ENCODE measurements at places on chromosomes 2 and 18. TPM values are rescaled to one million over a fixed set of nuclear protein-coding genes. Genes with fewer than 3 reads are reported as not detected.

DNA sequence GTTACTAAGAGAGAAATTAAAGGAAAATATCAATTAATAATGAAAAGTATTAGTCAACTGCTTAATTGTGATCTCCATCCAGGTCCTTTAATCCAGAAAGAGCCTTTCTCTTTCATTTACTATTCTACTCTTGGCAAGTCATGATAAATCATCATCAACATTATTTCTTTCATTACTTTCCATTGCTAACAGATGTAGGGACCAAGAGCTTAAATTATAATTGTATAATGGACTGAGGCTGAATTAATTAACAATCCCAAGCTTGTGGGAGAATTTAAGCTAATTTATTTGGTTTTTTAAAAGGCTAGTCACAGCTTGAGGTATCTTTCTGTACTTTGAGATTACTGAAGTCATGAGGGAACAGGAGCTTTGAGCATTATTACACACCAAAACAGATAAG lies 223.9 kb downstream of the ERBB4 start:
- DNase-seq, result no peak

Gene PLGLB1
- total RNA-seq, result 1.4 TPM

GRCh38 chr2:2182551-2183071 lies 148.5 kb downstream of the MYT1L start:
- DNase-seq, result no peak

Gene SERPINB12
- total RNA-seq, result not detected

GRCh38 chr2:121360566-121361300 lies 75.7 kb upstream of the TFCP2L1 start:
- no peak for DNase-seq

- DNase-seq, result no peak
These were observed 11.2 kb downstream of the ARHGEF4 start for GRCh38 chr2:130847776-130848525.

- no peak for DNase-seq
These were observed 56.9 kb downstream of the LPIN2 start for GRCh38 chr18:2956056-2956455.

DNA sequence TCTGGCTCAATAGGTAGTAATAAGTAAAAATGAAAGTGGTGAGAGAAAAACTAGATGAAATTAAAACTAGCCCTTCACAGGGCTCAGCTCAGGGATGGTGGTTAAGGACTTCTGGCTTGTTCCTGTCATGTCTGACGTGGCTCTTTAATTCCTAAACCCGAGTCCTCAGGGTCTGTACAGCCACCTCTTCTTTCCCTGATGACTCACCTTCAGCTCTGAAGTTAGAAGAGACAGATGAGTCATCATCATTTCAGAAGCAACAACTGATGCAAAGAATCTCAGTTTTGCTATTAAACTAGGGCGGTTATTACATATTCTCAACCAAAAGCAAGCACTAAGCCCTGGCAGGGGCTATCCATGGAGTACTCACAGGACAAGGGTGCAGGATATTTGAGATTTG lies 24.0 kb upstream of the ITGB6 start:
- no peak for DNase-seq

Gene LDLRAD4
- total RNA-seq, result 74.8 TPM

- no peak for DNase-seq
These were observed at the start of gene CASP8 for GRCh38 chr2:201260302-201260800. CASP8 (plus strand) TSS chr2:201260536; CDS start chr2:201266487, 5,951 bp downstream.

Gene LRP1B
- 0.46 TPM for total RNA-seq

GRCh38 chr18:6672821-6673308 lies 56.7 kb upstream of the ARHGAP28 start:
- DNase-seq, result no peak

GRCh38 chr2:239229545-239230279 lies 171.1 kb downstream of the HDAC4 start:
- DNase-seq, result no peak

DNA sequence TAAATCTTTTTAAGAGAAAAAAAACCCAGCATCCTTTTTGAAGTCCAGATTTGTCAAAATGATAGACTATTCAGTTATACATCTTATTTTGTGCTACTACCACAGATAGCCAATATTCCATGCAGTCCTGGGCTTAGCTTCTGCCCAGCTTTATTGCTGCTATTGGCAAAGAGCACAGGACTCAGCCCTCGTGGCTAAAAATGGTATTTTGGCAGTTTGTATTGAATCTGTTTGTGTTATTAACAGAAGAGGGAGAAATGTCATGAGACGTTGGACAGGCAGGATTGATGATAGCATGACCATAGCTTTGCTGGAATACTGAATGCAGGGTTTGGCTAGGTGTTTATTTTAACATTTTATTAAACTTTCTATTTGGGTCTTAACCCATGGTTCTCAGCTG lies 19.4 kb downstream of the ELAC1 start:
- no peak for DNase-seq

- DNase-seq, result no peak
These were observed 122.1 kb downstream of the PKP4 start for GRCh38 chr2:158578703-158579330.

DNA sequence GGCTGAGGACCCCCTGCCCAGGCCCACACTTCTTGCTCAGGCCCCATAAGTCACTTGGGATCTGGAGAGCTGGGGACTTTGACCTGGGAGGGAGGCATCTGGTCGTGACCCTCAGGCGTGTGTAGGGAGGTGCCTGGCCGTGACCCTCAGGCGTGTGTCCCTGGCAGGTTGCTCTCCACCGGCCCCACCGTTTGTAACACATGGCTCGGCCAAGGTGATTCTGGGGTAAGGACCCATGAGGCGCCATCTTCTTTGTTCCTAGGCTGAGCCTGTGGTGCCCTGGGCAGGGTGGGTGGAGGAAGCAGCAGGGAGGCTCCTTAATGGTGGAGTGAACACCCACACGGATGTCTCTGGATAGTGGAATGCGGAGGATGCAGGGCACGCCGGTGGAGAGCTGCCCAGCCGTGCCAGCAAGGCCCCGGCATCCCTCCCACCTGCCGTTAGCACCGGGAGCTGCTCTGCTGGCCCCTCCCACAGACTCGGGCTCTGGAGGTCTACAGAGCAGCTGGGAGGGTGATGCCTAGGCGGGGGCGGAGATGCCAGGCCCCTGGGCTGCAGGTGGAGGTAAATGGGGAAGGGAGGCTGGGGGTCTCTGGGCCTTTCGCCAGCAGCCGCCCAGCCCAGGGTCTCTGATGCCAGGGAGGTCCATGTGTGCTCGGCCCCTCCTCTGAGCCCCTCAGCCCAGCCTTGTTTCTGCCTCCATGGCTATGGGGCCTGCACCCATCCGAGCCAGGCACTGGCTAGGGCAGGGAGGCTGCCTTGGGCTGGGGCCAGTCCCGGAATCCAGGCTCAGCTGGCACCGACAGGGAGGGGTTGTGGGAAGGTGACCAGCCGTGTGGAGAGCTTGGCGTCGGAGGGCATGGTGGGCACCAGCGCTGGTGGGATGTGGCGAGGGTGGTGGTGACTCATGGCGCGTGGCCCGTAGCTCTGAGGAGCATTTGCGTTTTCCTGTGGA lies 1.1 kb upstream of the GAL3ST2 start:
- no peak for DNase-seq

DNA sequence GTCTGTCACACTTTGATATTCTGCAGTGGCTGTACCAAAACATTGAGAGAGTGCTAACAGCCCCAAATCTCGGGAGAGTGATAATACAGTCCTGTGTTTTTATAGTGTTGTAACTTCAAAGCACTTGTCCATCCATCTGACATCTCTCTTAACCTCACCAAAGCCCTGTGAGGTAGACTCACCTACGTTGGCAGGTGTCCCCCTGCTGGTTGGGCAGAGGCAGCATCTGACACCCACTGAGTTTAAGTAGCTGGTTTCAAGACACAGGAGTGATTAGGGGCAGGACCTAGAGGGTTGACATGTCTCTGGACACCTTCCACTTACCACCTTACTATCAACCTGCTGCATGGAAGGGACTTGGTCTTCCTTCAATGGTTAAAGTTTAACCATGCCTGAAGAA lies 22.9 kb downstream of the COLEC12 start:
- DNase-seq, result no peak

DNA sequence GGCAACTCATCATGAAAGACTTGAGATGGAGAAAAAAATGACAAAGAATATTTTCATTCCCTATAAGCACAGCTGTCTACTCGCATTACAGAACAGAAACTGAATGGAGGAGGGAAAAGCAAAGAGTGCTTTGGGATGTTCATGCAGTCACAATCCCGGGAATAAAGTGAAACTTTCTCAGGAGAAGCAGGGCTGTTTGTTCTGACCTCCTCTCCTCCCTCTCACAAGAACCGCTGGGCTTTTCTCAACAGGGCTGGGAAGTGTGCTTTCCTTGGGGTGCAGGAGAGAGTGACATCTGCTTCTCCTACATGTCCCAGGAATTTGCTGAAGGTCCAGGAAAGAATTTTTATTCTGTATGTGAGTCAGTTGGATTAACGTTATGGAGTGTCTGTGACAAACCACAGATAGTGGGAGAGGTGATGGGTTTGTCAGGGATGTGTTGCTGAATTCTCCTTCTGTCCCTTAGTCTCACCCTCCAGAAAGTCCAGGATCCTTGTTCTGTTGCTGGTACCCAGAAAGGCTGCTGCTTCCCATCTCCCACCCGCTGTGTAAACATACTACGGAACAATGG lies 125.6 kb downstream of the HRH4 start:
- DNase-seq, result no peak

- no peak for DNase-seq
These were observed 856.3 kb downstream of the SUCLG1 start for GRCh38 chr2:83602753-83603152.

GRCh38 chr18:52933356-52933755 lies 593.4 kb downstream of the DCC start:
- no peak for DNase-seq

Gene ZNF892
- total RNA-seq, result 4.1 TPM

DNA sequence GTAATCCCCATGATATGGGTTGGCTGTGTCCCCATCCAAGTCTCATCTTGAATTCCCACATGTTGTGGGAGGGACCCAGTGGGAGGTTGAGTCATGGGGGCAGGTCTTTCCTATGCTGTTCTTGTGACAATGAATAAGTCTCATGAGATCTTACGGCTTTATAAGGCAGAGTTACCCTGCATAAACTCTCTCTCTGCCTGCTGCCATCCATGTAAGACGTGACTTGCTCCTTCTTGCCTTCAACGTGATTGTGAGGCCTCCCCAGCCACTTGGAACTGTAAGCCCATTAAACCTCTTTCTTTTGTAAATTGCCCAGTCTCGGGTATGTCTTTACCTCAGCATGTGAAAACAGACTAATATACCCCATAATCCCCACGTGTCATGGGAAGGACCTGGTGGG lies 61.9 kb upstream of the LDAH start:
- DNase-seq, result no peak

DNA sequence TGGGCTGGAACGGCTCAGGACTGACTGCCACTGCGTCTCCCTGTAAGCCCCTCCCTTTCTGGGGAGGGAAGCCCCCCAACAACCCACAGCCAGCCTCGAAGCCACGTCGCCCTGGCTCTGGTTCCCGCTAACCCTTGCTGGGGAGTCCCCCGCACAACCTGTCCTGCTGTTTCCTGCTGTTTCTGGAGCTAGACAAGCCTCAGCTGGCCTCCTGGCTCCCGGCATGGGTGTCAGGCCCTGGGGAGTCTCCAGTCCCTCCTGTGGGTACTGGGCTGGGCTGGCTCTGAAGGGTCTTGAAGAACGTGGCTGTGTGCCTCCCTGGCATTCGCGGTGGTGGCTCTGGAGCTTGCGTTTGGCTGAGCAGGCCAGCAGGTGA lies 20.9 kb downstream of the NFATC1 start:
- DNase-seq, result no peak

Gene HMSD
- not detected for total RNA-seq

GRCh38 chr2:2127467-2127866 lies 203.6 kb downstream of the MYT1L start:
- no peak for DNase-seq

- no peak for DNase-seq
These were observed 23.0 kb downstream of the SCN1A start for GRCh38 chr2:166104773-166105172.

GRCh38 chr2:11073776-11074175 lies 81.5 kb upstream of the SLC66A3 start:
- DNase-seq, result no peak

GRCh38 chr2:5125017-5125730 lies 567.0 kb upstream of the SOX11 start:
- DNase-seq, result no peak

Gene ST8SIA3
- not detected for total RNA-seq
